ENCODE measurements at places on chromosomes 3 and 15.

GRCh38 chr3:61805510-61806080 lies 244.2 kb downstream of the PTPRG start:
- DNase-seq: no peak

- no peak for DNase-seq
Measured at GRCh38 chr3:67075295-67075694, 77.2 kb downstream of the KBTBD8 start.

DNA sequence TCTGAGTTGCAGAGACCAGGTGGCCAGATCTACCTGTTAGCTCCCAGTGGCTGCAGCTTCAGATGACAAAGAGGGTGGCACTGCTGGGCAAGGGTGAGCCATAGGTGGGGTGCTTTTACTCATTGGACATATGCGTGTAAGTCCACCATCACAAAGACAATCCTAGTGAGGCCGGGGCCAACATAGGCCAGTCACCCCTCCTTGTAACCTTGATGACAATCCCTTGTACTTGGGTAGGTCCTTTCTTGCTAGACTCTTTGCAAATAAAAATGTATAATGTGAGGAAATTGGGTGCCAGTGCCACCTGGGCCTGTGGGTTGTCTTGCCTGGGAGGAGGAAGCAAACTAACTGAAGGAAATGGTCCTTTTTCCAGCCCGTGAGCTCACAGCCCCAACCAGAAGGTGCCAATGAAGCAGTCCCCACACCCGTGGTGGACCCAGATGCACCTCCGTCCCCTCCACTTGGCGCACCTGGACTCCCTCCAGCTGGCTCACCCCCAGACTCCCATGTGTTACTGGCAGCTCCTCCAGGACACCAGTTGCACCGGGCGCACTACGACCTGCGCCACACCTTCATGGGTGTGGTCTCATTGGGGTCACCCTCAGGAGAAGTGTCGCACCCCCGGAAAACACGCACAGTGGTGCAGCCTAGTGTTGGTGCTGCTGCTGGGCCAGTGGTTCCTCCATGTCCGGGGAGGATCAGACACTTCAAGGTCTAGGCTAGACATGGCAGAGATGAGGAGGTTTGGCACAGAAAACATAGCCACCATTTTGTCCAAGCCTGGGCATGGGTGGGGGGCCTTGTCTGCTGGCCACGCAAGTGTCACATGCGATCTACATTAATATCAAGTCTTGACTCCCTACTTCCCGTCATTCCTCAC lies 7.6 kb downstream of the AHSG start:
- no peak for DNase-seq

GRCh38 chr15:66047321-66048024 lies 178.2 kb downstream of the RAB11A start:
- no peak for DNase-seq

GRCh38 chr15:90142216-90143165 lies 40.2 kb upstream of the IDH2 start:
- DNase-seq: no peak

- no peak for DNase-seq
Measured at GRCh38 chr3:115708540-115708939, 85.2 kb downstream of the GAP43 start.

- no peak for DNase-seq
Measured at GRCh38 chr3:77412584-77412983, 372.7 kb downstream of the ROBO2 start.

GRCh38 chr3:84175449-84175848 lies 783.3 kb upstream of the CADM2 start:
- no peak for DNase-seq

GRCh38 chr15:28094732-28095521 lies 4.2 kb downstream of the OCA2 start:
- no peak for DNase-seq

- DNase-seq: no peak
Measured at GRCh38 chr3:60147249-60147950, 1097.6 kb upstream of the CFAP20DC start.

DNA sequence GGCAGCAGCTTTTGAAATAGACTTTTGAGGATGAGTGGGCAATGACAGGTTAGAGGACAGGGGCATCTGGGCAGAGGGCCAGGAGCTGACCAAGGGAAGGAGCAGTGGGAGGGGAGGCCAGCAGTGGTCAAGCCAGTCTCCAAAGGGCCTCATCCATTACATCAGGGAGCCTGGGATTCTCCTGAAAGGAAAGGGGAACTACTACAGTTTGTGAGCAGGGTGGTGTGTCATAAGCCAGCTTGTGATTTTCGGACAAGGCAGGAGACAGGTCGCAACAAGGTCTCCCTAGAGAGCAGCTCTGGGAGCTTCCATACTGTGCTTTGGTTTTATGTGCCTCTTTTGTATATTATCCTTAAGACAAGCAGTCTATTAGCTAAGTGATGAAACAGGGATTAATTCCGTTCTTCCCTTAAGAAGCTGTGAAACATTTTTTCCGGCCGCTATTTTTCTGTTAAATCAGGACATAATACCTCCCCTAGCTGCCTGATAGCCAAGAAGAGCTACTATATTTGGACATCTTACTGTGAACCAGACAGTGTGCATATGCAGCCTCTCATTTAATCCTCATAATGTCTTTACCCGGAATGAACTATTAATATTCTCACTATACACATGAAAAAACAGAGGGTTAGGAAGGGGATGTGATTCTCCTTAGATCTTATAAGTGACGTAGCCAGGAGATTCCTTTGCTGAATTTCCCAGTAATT lies 46.4 kb downstream of the C2CD4B start:
- peak; percentile 43 for DNase-seq

DNA sequence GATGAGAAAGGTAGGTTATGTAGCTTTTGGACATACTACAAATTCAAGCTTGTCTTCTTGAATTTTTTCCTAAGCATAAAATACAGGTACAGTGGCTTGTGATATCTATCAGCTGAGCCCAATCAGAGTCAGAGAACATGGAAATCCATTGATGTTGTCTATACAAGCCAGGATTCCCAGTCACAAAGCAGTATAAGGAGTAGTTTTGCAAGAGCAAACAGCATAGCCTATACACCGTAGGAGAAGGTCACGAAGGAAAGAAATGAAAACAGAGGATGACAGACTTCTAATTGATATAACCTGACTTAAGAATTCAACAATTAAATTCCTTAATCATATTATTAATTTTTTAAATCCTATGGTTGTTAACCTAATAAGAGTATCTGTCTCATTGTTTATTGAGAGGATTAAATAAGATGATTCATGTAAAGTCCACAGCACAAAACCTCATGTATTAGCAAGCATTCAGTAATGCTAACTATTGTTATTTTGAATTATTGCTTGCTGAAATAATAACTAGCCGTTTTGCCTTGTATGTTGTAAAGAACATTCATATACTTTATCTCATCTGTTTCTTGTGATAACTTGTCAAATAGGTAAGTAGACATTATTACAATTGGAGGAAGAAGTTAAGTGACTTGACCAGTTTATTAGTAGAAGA lies 276.6 kb upstream of the ZPLD1 start:
- no peak for DNase-seq

GRCh38 chr3:109072194-109072593 lies 45.7 kb downstream of the MORC1 start:
- DNase-seq: no peak

DNA sequence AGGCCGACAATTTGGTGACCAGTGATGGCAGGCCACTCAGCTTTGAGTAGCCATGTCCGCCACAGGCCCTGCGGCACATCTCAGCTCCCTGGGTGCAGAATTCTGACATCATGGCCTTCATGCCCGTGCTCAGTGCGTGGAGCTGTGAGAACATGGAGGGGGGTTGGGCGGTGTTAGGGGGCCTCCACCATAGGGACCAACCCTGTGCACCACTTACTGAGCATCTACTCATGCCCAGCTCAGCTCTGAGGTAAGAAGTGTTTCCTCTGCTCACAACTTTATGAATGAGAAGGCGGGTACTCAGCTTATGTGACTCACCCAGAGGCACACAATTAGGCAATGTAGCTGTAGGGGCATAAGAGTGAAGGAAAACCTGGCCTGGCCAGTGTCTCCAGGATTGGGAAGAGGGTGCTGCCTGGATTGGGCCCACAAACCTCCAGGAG lies 10.5 kb downstream of the ACOX2 start:
- DNase-seq: peak; percentile 88

GRCh38 chr15:68584756-68585573 lies 6.2 kb downstream of the CORO2B start:
- DNase-seq: no peak

- DNase-seq: peak; percentile 77
Measured at GRCh38 chr3:192169332-192169915, 557.9 kb downstream of the FGF12 start.

- DNase-seq: no peak
Measured at GRCh38 chr3:78511840-78512239, 1256.0 kb downstream of the ROBO1 start.

DNA sequence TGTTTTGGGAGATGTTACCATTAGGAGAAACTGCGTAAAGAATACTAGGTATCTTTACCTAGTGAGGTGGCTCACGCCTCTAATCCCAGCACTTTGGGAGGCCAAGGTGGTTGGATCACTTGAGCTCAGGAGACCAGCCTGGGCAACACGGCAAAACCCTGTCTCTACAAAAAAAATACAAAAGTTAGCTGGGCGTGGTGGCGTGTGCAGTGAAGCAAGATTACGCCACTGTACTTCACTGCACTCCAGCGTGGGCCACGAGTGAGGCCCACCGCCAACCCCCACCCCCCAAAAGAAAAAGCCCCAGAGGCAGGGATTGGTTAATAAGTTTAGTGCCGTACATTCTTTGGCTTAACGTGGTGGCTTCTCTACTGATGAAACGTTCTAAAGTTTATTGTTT lies 23.5 kb downstream of the TRIM71 start:
- DNase-seq: no peak

GRCh38 chr15:50028326-50028725 lies 90.7 kb downstream of the ATP8B4 start:
- DNase-seq: no peak

DNA sequence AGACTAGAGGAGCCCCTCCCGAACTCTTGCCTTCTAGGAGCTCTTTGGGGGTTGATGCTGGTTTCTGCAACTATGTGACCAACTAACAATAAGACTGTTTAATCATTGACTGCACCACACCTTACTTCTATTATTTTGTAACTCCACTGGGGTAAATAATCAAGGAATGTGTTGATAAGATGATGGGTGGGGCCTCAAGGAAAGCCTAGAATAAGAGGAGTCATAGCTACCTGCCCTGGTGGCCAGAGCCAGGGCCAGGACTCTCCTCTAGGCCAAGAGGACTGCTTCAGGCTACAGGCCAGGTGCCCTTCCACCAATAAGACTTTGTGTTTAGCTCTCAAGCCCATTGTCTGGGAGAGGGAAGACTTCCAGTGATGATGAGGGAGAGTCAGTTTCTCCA lies 41.2 kb upstream of the PIAS1 start:
- no peak for DNase-seq

- DNase-seq: no peak
Measured at GRCh38 chr3:114518206-114518808, 224.5 kb downstream of the TIGIT start.

- no peak for DNase-seq
Measured at GRCh38 chr15:37112171-37112570, 11.8 kb upstream of the MEIS2 start.

DNA sequence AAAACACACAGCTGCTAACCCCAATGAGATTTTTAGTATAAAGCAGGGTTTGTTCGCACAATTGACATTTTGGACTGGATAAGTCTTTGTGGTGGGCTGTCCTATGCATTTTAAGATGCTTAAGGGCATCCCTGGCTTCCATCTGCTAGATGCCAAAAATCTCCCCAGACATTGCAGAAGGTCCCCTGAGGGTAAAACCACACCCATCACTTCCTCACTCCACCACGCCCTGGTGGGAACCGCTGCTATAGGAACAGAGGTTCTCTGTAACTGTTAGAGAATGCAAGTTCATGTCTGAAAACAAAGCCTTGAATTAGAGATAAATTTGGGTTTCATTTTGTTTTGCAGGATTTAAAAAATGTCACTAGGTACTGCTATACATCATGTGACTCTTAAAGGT lies 67.7 kb downstream of the ARHGEF26 start:
- DNase-seq: no peak
